EL (cell line): ENCODE measurements at places on chromosomes 3 and 15.

GRCh38 chr15:36737430-36737891 is 158.0 kb downstream of the CDIN1 start:
- peak; percentile 84 for DNase-seq

DNA sequence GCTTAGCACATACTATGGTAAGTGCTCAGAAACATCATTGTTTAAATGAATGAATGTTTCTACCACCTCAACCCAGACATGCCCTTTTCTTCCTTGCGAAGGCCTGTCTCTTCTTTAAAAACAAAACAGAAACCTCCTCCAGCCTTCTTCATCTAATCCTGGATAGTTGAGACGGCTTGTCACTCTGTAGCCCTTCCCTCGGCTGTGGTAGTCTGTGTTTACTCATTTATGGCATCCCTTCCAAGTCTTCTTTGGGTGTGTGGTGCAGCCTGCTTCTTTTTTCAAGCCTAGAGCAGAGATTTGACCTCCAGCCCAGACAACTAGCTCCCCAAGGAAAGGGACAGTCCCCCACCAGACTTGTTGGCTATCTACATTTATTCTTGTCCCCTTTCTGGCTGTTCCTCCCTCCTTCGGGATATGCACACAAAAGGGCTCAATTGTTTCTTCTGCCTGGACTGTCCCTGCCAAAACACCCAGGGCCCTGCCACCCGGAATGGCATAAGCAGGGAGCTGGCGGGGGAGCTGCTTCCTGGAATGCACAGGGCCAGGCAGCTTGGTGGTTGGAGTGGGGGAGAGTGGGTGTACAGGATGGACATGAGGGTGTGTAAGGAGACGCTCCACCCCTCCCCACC is 67.8 kb downstream of the ITGA11 start:
- DNase-seq = no peak

DNA sequence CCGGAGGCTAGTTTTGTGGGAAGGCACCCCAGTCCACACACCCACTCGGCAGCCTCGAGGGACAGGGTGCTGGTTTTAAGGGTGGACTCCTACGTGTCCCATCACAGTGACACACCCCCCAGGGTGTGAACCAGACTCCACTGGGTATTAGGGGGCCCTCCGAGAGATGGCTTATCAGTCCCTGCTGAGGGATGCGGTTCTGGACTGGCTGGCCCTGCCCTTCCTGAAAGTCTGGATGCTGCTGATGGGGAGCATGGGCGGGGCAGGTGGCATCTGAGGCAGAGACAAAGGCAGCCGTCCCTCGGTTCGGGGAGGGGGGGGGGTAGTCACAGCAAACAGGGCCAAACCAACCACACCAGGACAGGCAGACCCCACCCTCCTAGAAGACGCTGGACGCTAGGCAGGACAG is 939 bp upstream of the ULK3 start:
- DNase-seq = no peak

- no peak for DNase-seq
These were observed 117.9 kb upstream of the SPATA12 start for GRCh38 chr3:56942523-56942922.

GRCh38 chr3:118447339-118447738 is 587.3 kb downstream of the IGSF11 start:
- no peak for DNase-seq

DNA sequence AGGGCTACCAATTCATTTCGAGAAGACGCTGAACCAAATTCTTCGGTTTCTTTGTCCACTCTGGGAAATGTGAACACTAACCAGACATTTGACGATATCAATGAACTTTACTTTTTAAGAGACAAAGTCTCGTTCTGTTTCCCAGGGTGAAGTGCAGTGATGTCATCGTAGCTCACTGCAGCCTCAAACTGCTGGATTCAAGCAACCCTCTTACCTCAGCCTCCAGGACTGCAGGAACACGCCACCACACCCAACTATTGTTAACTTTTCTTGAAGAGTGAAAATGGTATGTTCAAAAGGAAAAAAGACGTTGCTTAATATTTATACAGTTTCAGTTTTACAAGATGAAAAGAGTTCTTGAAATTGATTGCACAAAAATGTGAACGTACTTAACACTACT is 30.6 kb downstream of the MB21D2 start:
- DNase-seq = peak; percentile 77

DNA sequence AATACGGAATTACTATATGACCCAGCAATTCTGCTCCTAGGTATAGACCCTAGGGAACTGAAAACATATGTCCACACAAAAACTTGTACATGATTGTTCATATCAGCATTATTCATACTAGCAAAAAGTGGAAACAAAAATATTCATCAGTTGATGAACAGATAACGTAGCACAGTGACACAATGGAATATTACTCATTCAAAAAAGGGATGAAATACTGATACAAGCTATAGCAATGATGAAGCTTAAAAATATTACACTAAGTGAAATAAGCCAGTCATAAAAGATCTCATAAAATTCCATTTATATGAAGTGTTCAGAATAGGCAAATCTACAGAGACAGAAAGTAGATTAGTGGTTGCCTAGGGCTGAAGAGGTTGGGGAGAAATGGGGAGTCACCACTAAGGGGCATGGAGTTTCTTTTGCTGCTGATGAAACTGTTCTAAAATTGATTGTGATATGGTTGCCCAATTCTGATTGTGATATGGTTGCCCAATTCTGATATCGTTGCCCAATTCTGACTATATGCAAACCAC is 10.5 kb downstream of the C15orf61 start:
- DNase-seq = peak; percentile 91

GRCh38 chr15:61830536-61831330 is 229.5 kb downstream of the VPS13C start:
- DNase-seq = no peak

DNA sequence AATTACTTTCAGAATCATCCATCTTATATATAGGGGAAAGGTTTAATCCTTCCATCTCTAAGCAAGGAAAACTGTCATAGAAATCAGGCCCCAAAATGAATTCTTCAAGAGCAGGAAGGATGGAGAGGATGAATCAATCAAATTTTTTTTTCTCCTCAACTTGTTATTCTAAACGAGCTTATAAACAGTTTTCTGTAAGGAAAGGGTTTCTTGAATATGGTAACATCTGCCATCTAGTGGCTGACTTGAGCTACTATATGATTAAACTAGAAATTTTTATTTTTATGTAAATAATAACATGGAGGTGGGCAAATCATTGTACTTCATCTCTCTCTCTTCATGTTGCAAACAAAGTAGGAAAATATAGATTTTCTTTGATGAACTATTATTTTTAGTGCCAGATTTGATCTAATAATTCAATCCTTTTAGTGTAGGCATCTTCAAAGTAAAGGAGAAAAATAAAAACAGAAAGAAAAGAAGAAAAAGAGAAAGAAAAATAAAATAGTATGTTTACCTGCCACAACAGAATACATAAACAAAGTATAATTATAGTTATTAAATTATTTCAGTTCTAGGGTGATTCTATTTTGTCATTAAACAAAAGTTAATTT is 146.6 kb downstream of the SERPINI1 start:
- DNase-seq = peak; percentile 25

DNA sequence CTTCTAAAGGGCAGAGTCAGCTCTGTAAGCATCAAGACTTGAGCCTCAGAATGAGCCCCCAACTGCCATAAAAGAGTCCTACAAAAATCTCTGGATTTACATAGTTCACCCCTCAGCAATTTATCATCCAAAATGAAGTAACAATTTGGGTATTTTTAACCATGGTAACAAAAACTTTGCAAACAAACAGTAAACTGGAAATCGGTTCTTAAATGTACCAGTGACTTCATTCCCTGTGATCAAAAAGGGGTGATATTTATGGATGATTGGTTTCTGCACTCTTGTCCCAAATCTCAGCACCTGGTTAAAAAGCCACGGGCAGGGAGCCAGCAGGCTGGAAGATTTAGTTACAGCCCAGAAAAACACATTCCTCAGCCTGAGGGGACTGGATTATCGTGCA is 73.6 kb downstream of the TFG start:
- peak; percentile 63 for DNase-seq

- no peak for DNase-seq
These were observed 558.0 kb upstream of the TGFBR2 start for GRCh38 chr3:30048431-30048830.

DNA sequence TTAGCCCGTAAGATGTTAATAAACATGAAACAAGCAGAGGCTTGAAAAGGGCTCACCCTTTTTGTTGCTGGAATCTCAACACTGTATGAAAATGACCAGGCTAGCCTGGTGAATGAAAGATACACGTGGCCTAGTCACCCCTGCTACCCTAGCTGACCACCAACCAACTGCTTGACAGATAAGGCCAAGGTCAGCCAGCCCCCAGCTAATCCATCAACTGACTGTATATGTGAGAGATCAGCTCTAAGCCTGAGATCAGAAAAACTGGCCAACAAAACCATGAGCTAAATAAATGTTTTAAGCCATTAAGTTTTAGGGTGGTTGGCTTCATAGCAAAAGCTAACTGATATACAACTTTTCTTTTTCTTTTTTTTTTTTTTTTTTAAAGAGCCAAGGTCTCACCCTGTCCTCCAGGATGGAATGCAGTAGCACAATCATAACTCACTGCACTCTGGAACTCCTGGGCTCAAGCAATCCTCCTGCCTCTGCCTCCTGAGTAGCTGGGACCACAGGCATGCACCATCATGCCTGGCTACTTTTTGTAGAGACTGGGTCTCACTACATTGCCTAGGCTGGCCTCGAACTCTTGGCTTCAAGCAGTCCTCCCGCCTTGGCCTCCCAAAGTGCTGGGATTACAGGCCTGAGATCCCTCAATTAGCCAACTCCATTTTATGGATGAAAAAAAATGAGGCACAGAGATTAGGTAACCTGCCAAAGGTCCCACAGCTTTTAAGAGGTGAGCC is 34.6 kb downstream of the SH3BP5 start:
- DNase-seq = no peak

DNA sequence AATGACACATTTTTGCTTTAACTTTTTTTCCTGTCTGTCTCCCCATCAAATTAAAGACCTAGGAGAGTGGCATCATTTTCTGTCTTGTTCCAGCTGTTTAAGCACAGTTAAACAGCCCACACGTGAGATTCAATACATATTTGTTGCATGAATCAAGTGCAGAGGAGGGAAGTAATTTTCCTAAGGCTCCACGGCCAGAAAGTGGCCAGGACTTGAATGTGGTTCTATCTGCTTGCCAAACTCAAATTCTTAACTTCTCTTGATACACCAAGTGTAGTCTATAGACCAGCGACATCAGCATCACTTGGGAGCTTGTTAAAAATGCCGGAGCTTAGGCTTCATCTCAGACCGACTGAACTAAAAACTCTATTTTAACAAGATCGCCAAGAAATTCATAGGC is 724.8 kb upstream of the CFAP20DC start:
- DNase-seq = peak; percentile 83

GRCh38 chr3:60017631-60018030 is 967.8 kb upstream of the CFAP20DC start:
- DNase-seq = no peak

- peak; percentile 17 for DNase-seq
These were observed 169.5 kb downstream of the ATP10A start for GRCh38 chr15:25693321-25694238.

DNA sequence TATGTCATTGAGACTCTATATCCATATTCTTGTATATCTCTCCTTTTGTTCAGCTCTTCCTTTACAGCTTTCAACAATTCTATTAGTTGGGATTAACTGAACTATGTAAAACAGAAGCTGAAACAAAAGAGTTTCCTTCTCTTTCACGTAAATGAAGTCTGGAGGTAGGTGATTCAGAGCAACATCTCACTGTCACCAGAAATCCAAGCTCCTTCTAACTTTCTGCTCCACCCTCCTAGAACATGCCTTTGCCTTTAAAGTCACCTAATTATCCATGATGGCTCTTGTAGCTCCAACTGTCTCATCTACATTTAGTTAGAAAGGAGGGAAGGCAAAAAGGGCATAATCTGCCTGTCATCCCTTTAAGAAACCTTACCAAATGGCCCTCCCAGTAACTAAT is 458.2 kb upstream of the MDFIC2 start:
- DNase-seq = no peak

DNA sequence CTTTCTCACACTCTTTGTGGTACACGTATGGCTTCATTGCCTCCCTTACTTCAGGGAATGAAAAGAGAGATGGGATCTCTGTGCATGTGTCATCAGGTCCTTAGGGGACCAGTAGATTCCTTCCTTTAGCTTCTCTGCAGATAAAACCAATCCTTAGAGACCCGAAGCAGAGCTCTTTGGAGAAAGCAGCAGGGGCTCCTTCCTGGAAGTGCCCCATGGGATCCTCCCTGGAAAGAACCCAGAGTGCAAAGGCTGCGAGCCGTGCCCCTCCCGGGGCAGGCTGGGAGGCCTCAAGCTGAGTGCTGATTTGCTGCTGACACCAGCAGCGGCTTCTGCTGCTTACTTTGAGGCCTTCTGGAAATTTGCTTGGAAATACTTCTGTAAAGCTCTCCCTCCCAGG is 328.6 kb upstream of the RGMA start:
- DNase-seq = no peak

- DNase-seq = no peak
These were observed 114.6 kb downstream of the XXYLT1 start for GRCh38 chr3:195156286-195156890.

DNA sequence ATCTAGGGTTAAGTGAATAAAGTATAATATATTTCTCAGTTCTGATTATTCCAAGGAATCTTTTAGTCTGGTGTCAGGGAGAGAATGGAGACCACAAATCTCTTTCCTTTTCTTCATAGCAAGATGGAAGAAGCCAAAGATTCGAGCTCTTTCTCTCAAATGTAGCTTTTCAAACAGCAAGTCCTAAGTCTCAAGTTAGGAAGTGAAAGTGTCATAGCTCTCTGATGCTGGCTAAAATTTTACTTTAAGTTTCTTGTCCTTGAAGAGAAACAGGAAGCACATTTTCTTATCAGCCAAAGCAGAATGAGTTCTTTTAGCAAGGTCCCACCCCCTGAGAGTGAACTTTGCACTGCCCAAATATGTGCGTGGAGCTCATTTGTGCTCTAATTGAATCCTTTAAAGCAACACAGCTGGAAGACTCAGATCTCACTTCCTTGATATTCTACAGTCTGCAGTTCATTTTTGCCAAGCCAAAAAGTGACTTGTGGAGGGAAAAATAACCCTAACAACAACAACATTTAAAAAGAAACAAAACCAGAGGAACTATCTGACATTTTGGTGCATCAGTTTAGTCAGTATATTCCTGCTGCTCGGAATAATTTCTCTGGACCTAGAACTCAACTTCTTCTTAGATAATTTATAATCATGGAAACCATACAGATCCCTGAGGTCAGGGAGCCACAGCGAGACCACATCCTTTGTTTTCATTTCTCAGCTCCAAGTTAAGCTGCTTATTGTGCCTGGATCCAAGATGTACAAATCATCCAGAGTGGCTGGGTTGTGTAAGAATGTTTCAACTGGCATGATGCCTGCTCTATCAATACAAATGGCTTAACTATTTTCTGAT is 238.7 kb upstream of the P2RY1 start:
- DNase-seq = peak; percentile 65

DNA sequence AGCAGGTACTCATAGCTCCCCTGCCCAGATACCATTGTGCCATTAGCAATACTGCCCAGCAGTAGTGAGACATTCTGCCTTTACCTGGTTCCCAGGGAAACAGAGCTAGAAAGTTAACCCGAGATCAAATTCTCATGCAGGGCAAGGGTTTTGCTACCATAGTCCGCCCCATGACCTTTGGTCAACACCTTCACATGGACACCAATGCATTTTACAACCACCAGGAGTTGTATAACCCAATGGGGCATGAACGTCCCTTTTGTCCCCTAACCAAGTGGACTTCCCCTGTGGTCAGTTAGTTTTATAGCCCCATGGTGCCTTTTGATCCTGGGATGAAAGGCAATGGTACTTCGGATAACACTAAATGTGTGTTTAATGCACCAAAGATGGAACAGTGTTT is 151.7 kb upstream of the IQSEC1 start:
- DNase-seq = no peak
